ENCODE measurements at places on chromosomes 1 and 21.

- no peak for DNase-seq
These were observed 919 bp downstream of the HECTD3 start for GRCh38 chr1:45009956-45010854.

DNA sequence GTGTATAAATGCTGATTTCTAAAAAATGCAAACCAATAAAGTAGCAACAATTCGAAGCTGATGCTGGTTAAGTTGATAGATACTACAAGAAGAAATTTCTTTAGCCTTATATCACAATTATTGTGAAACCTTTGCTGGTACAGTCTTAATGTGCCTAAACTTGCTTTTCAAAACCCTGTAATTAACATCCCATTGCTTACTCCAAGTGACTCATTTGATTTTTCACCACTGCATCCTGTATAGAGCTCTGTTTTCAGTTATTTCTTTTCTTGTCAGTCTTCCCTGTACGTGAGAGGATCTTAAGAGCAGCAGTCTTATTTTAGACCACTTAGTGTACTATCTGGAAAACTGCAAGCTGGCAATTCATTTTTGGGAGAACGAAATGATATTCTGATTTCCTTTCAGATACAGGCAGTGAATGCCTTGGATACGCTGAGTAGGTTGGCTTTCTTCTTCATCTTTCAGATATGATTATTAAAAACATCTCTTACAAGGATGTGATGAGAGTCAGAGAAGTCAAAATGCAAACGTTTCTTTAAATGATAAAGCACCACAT, 210.3 kb downstream of the KCTD3 start:
- DNase-seq, result no peak

GRCh38 chr1:7265771-7266371, 480.6 kb downstream of the CAMTA1 start:
- no peak for DNase-seq

DNA sequence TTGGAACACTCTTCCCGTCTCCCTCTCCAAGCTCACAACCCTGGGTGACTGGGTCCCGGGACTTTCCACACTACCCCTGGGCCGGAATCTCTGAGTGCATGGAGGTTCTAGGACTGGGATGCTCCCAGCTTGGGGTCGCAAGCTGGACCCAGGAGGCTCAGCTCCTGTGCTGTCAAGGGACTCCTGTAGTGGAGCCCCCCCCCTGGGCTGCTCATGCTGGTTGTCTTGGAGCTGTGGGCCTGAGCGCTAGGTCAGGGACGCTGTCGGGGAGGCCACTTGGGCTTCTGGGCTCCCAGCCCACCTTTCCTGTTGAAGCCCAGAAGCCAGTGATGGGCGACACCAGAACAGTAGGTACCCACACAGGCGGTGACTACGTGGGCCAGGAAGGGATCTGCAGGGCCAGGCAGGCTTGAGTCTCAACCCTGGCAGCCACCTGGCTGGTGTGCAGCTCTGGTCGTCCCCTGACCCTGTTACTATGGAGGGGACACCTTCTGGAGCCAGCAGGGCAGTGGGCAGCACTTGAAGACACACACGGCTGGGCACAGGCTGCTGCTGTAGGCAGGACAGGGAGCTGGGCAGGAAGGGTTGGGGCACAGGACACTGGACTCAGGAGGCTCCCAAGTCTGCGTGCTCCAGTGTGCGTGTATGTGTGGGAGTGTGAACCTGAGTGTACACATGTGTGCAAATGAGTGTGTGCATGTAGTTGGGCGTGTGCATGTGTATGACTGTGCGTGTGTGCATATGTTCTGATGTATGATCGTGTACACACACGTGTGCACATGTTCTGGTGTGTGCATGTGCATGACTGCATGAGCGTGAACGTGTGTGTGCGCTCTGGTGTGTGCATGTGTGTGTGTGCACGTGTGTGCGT, 3.0 kb downstream of the MMEL1 start:
- DNase-seq, result no peak

GRCh38 chr1:173127369-173128307, 76.9 kb upstream of the TNFSF18 start:
- no peak for DNase-seq

DNA sequence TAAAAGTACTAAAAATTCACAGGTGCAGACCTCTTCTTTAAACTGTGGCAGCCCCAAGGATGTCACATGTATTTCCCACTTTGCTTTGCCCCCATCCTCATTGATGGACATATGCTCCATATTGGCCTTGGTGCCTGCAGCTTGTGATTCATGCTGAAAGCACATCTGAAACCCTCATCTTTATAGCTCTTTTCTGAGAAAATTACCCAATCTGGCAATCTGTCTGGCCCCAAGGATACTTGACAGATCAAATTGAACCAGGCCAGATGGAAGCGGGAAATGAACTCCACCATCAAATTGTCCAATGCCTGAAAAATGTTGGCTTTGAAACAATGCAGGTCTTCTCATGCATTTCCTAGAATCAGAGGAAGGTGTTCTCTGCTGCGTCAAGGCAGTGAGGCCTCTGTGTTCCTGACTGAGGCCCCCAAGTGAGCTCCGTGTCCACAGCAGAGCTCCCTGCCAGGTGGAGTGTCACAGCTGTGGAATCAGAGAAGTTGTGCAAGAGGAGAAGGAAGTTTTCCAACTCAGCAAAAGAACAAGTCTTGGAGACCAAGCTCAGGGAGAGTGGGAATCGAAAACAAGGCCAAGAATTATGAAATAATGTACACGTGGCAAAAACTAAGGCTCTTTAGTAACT, 323.7 kb downstream of the PLPP3 start:
- DNase-seq, result peak; percentile 92

DNA sequence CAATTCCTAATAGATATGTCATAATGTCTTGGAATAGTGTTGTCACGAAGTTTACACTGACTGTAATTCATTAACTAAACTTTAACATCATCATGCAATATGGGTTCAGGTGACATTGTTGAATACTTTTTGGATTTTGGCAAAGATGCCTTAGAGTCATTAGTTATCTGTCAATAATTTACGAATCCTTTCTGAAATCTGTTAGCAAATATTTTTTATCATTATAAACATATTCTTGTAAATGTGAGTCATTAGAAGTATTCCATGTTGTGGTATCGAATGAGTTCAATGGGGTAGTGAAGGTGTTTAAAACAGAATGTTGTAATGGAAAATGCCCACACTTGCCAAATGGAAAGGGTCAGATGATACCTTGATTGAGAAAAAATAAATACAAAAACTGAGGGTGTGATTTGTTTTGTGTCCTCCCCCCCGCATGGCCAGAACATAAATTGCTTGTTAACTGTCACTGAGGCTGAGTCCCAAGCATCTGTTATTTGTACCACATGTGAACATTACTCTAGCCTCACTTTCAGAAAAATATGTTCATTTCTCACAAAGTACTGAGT, 5.2 kb upstream of the NR5A2 start:
- no peak for DNase-seq

DNA sequence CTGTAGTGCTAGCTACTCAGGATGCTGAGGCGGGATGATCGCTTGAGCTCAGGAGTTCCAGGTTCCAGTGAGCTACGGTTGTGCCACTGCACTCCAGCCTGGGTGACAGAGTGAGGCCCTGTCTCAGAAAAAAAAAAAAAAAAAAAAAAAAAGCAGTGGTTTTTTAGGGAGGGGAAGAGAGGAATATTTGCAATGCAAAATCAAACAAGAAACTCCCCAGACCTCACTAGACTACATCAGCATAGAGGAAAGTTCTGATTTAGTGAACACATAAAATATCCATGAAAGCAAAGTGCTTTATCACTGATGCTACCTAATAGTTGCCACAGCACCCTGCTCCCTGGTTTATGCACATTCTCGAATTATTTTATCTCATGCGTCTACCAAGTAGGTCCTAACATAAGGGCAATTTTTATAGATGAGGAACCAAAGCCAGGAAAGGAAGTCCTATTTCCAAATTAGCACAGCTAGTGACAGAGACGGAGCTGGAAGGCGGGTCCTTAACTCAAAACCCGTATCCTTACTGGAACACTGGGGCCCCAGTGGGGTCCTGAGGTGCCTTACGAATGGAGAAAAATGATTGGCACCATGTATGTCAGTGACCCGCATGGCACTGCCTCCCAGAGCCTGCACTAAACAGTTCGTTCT, 50.7 kb upstream of the GPR157 start:
- DNase-seq, result no peak

GRCh38 chr1:8343464-8344001, 25.6 kb downstream of the SLC45A1 start:
- DNase-seq, result peak; percentile 66

DNA sequence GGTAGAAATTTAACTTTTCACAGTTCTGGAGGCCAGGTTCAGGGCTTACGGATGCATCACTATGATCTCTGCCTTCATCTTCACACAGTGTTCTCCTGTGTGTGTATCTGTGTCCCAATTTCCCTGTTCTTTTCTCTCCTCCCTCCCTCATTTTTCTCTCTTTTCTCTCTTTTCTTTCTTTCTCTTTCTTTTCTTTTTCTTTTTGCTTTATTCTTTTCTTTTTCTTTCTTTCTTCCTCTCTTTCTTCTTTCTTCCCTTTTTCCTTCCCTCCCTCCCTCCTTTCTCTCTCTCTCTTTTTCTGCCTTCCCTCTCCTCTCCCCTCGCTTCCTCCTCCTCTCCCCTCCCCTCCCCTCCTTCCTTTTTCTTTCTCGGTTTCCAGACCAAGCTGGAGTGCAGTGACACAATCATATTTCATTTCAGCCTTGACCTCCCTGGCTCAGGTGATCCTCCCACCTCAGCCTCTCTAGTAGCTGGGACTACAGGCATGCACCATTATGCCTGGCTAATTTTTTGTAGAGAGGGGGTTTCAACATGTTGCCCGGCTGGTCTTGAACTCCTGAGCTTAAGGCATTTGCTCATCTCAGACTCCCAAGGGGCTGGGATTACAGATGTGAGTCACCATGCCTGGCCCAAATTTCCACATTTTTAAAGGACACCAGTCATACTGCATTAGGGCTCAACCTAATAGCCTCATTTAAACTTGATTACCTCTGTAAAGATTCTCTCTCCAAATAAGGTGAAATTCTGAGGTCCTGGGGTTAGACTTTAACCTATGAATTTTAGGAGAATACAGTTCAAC, 115.9 kb downstream of the HUNK start:
- DNase-seq, result no peak

- DNase-seq, result no peak
These were observed 38.7 kb downstream of the ELF3 start for GRCh38 chr1:202049129-202049528.

GRCh38 chr1:165668184-165668583, 30.2 kb downstream of the ALDH9A1 start:
- DNase-seq, result no peak

GRCh38 chr1:232038706-232039677, 412.4 kb downstream of the DISC1 start:
- DNase-seq, result no peak

DNA sequence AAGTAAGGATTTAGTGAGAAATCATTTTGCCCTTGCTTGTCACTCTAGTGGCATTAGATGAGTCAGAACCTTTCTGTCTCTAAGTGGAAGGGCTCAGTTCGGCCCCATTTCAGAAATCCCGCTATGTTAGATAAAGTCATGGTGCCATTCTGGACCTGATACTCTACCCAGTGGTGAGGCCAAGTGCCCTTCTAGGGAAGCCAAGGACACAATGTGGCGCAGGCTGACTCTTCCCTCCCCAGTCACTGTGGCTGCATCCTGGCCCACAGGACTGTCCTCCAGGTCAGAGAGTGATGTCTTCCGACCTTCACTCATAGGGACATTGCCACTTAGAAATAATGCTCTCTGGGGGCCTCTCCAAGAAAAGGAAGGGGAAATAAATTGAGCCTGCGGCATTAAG, 48.3 kb upstream of the MTR start:
- no peak for DNase-seq

GRCh38 chr1:15303935-15304334, 56.9 kb downstream of the FHAD1 start:
- no peak for DNase-seq

- DNase-seq, result no peak
These were observed 7.5 kb upstream of the TTC22 start for GRCh38 chr1:54808443-54809207.

DNA sequence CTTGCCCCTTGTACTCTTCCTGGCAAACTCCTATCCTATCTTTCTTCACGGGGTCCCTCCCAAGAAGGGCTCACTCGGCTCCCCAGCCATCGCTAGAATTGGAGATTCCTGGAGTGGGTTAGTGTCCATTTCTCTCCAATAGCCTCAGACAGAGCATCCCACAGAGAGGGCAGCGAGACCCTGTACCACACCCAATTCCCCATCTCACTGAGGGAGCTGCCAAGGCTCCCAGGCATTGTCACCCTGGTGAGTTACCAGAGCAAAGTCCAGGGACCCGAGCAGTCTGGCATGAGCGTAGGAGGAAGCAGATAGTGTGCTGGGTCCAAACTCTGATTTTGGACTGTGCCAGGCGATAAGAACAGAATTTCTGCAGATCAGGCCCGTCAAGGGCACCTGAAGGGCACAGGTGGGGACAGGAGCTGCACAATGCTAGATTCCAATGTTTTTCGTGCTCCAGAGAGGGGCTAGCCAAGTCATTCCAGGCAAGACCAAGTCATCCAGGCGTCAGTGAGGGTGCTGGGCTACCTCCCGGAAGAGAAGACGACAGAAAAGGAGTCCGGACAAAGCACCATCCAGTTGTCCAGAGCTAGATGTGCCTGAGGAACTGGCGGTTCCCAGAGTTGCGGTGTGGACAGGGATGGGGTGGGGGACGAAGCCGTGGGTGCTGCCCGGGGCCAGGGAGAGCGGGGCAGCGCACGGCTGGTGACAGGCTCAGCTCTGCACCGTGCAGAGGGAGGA, 15.3 kb downstream of the AKR7A3 start:
- no peak for DNase-seq

Measured in tibial nerve (tissue), 4 donors.